ENCODE measurements at places on chromosomes 4 and X.

DNA sequence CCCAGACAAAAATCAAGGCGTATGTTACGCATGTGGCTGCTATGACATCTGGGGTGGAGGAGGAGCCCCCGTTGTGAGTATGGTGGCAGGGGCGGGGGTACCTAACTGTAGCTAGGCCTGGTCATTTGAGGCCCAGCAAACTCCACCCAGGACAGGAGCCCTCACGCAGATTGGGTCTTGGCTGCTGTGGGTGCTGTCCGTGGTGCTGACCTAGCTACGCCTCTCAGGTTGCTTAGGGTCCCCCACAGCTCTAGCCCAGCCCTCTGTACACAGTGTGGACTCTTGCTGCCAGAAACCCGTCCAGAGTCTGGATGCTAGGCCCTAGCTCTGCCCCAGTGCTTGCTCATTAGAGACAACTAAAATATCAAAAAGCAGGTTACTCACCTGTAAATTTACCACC is 146.7 kb upstream of the PSAPL1 start:
- DNase-seq = peak; percentile 28

DNA sequence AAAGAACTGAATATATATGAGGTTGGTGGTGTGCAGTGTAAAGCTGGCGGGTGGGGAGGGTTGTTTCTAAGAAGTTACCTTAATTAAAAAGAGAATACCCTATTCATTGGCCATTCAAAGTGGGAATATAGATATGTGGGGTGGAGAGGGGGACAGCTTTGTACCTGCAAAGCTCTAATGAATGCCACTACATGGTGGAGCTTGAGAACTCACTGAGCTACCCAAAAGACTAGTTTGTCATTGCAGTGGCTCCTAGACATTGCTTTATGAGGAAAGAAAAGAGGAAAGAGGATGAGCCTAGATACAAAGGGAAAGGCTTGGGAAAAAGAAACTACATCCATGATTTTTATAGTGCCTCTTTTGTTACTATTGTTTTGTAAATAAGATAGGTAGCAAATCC is 209.9 kb upstream of the SPRY1 start:
- no peak for DNase-seq

DNA sequence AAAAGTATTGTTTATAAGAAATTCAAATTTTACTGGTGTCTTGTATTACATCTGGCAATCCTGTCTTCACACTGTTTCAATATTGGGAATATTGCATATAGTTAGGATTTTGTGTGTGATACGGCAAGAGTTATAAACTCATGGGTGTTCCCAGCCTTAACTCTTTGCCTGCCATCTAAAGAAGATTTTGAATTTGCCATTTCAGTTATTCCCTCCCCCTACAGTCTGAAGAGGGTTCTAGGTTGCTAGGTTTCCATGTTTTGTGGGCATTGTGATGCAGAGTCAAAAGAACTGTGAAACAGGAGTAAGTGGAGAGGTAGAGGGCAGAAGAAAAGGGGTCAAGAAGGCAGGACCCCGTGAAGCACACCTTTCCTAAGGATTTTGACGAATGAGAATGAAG is at the start of gene CPXCR1:
Gene CPXCR1 (plus strand): TSS at position 301 of the 400 bp plus-strand sequence. CDS start 6,190 bp downstream, outside the sequence.
- no peak for DNase-seq

GRCh38 chr4:159353422-159354116 is 250.7 kb downstream of the RAPGEF2 start:
- DNase-seq = no peak

DNA sequence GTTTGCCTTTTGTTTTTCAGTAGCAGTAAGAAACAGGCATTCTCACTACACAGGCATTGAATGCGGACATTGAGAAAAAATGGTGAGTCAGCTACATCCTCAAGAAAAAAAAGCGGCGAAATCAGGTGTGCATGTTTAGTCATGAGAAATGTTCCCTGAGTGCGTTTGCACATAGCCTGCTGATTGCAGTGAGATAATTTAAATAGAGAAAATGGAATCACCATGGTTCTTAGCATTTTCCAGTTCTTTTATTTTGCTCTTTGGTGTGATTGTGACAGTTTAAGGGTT is 54.1 kb upstream of the CLDN34 start:
- DNase-seq = no peak

DNA sequence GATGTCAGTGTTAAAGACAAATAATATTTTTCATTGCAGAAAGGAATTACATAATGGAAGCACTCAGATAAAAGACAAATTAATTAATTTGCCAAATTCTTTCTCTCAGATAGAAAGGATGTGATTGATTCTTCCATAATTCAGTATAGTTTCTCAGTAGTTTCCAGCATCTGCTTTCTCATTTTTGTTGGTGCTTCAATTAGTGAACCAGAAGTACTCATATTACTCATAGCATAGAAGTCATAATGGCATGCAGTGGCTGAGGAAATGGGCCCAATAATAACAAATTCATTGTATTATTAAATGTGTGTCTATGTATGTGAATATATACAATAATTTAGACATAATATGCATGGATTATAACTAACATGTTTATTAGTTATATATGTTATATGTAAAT is 393.3 kb upstream of the TRAM1L1 start:
- DNase-seq = no peak

DNA sequence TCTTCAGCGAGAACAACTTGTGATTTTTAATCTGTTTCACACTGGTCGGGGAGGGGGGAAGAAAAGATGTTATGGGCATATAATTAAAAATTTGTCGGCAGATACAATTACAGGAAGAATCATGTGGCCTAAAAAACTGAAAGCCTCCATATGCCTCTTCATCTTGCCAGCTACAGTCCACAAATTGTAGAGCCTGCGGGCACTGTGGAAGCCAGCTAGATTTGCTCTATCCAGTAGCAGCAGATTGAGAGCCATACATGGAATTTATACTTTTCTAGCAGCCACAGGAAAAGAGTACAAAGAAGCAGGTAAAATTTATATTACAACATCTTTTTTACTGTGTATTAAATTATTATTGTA is 147.3 kb downstream of the TBL1X start:
- no peak for DNase-seq

DNA sequence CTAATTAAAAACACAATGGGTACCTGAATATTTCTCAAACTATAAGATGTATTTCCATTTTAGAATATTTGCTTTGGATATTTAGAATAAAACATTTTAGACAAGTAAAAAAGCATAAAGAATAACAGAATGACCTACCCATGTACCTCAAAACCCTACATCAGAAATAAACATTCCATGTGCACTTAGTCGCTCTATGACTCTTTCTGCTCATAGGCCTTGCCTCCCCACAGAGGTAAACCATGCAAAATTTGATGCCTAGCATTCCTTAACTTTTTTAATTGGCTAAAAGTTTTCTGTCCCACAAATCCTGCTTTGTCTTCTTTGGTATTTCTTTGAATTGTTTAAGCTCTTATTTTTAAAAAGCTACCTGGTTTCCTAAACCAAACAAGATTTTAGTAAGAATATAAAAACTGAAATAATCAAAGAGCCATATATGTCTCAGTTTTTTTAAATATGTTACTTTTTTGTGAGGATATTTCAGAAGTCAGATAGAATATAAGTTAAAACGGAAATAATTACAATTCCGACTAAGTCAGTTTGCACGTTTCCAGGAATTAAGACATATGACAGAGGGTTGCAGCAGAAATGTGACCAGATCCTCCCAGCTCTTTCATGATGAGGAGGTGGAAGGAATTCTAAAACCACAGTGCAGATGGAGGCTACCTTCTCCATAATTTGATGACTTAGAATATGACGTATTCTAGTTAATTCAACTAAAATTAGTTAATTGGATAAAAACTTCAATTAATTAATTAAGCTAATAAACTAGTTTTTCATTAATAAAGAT is 102.5 kb downstream of the FIP1L1 start:
- DNase-seq = no peak

GRCh38 chr4:119113033-119113655 is 22.5 kb upstream of the MYOZ2 start:
- peak; percentile 95 for DNase-seq

DNA sequence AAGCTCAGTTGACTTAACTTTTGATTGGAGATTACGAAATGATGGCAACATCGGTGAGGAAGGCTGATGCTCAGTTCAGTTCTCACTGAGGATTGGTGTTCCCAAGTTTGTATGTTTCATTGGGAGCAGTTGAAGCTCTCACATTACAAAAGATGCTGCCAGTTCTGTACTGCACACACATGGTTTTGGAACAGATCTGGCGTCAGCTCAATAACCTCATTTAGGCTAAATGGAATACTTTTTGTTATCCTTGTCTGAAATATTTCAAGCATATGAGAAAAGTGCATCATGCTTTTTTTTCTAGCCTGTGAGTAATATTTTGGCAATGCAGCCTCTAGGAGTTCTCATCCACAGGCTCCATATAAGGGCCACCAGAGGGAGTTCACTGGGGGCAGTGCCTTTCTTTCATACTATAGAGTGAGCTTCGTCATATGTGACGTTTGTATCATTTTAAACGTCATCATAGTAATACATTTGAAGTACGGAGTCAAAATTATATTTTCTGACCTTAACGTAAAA is 4.1 kb downstream of the ENPEP start:
- DNase-seq = no peak

GRCh38 chrX:153830640-153831428 is 490 bp upstream of the PDZD4 start:
- no peak for DNase-seq

GRCh38 chr4:146232131-146232722 is 17.9 kb downstream of the REELD1 start:
- peak; percentile 11 for DNase-seq

DNA sequence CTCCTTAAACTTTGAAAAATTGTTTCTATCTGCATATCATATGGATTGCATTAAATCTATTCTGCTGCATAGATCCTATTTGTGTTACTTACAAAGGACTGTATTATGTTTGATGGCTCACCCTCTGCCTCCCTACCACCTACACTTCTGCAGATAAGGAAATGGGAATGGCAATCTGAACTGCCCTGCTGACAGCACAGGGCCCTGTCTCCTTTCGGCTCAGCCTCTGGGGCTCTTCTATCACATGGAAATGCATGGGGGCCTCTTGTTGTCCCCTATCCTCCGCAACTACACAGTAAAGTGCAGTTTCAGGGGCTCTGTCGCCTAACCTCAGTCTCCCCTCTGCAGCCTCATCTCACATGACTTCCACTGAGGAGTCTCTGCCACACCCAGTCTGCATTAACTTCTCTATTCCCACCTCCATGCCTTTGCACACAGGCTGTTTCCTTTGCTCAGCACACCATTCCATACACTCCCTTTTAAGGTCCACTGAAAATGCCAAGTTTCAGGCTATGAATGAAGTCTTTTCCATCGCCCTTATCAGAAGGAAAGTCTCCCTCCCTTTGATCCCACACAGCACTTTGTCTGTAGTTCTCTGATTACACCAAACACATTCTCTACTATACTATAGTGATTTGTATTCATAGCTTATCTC is 12.5 kb downstream of the RELL1 start:
- no peak for DNase-seq

GRCh38 chrX:37350034-37350365 is 836 bp downstream of the PRRG1 start:
- no peak for DNase-seq

- no peak for DNase-seq
Observed at GRCh38 chr4:139076016-139076744, 60.6 kb downstream of the NOCT start.

GRCh38 chr4:109298279-109299010 is 4.0 kb downstream of the COL25A1 start:
- no peak for DNase-seq

DNA sequence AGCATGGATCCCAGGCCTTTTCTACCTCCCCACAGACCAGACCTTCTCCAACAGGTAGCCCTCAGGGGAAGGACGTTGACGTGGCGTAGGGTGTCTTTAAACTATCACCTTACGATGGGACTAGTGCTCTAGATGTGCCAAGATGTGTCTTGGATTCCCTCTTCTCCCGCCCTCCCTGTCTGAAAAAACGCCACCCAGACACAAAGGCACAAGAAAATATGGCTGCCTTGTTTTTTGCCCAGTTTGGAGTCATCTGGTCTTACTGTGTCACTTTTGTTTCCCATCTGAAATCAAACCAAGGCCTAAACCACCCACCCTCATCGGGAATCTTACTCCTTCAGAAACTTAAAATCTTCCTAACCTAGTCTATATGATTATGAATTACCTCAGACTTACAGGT is 235.4 kb downstream of the OR13H1 start:
- DNase-seq = no peak

DNA sequence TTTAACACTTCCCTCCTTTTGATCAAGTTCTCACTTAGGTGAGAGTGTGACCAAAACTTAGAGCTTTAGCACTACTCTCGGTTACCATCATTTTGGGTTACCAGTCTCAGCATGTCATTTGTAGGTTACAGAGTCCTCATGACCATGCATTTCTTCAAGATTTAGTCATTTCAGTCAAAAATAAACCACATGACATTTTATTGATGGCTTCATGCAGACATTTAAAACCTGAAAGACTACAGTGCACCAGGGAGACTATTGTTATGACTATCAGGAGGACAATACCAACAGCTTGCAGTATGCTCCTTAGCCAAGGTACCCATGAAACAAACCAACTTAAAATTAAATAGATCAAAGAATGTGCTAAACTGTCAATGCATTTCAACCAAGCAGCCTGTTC is 498.1 kb upstream of the FSTL5 start:
- DNase-seq = no peak

GRCh38 chr4:121421594-121421993 is 40.8 kb upstream of the QRFPR start:
- DNase-seq = no peak

- DNase-seq = no peak
Observed at GRCh38 chrX:14670819-14671218, 141.5 kb downstream of the GLRA2 start.

DNA sequence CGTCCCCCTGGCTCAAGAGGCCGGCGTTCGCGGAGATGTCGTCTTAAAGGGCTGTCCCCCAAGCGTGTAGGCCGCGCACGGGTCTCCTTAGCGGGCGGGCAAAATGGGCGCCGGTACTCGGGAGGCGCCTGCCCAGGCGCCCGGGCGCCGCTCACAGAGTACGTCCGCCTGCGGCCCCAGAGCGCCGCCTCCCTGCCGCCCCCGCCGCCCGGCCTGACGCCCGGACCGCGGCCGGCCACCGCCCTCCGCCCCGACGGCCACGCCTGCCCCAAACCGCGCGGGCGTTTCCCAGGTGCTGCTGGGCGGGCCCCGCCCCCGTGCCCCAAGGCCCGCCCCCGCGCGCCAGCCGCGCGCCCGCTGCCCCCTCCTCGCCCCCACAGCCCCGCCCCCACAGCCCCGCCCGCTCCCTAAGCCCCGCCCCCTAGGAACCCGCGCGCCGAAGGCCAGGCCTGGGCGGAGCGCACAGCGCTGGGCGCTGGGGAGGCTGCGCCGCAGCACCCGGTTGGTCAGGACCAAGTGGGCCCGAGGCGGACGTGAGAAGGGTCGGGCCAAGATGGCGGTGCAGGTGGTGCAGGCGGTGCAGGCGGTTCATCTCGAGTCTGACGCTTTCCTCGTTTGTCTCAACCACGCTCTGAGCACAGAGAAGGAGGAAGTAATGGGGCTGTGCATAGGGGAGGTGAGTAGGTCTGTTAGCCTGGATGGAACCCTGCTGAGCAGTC is at the start of the genes BRCC3, CMC4 and MTCP1:
Gene BRCC3 (plus strand): TSS at position 534 of the 719 bp plus-strand sequence. CDS start 20 bp downstream, at position 554.
Gene CMC4 (minus strand): TSS at position 162 of the 719 bp plus-strand sequence. CDS start 7,113 bp downstream, outside the sequence.
Gene MTCP1 (minus strand): TSS at position 162 of the 719 bp plus-strand sequence. CDS start 5,126 bp downstream, outside the sequence.
- peak; percentile 87 for DNase-seq

DNA sequence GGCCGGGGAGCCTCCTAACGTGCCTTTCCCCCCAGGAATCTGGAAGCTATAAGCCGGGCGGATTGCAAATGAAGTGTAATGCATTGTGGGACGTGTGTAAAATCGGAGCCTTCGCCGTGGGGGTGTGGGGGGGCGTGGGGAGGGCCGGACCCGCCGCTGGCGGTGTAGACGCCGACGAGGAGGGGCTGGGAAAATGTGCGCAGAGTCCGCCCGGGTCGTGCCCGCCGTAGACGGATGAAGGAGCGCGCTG is 1.3 kb downstream of the STOX2 start:
- DNase-seq = no peak

- no peak for DNase-seq
Observed at GRCh38 chrX:102979536-102979935, 42.5 kb downstream of the RAB40AL start.

Data from suppressor macrophage treated with lipopolysaccharide for 1 hour (primary cell).